ENCODE measurements at places on chromosomes 7 and 10. TPM values are rescaled to one million over a fixed set of nuclear protein-coding genes. Genes with fewer than 3 reads are reported as not detected.

CYP26A1 gene
- total RNA-seq: not detected

DNA sequence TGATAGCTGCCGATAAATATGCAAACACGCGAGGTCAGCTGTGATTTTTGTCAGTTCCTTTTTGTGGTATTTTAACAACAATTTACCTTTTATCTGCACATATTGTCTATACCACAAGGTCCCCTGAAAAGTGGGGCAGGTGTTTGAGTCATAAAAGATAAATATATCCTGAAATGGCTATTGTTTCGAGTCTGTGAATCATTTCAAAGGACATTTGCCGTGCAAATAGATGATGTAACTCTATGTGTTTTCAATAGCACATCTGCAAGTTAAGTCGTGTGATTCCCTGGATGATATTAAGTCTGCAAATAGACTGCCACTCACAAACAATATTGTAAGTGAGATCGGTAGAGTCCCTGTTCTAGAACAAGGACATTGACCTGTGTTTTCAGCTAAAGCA lies 193.0 kb upstream of the PITRM1 start:
- no peak overlapping the region for H3K4me3 ChIP-seq
- H3K27ac ChIP-seq: no peak overlapping the region
- H3K36me3 ChIP-seq: peaks cover 9% of the 10 kb centered on the region
- H3K27me3 ChIP-seq: peaks cover 2% of the 10 kb centered on the region
- H3K4me1 ChIP-seq: no peaks in the 10 kb centered on the region

- DNase-seq: no peak
- no peaks in the 10 kb centered on the region for H3K27me3 ChIP-seq
- H3K4me1 ChIP-seq: no peaks in the 10 kb centered on the region
- H3K4me3 ChIP-seq: no peak overlapping the region
- no peak overlapping the region for H3K27ac ChIP-seq
Observed at GRCh38 chr10:131178521-131179331, 132.8 kb downstream of the TCERG1L start.

DNA sequence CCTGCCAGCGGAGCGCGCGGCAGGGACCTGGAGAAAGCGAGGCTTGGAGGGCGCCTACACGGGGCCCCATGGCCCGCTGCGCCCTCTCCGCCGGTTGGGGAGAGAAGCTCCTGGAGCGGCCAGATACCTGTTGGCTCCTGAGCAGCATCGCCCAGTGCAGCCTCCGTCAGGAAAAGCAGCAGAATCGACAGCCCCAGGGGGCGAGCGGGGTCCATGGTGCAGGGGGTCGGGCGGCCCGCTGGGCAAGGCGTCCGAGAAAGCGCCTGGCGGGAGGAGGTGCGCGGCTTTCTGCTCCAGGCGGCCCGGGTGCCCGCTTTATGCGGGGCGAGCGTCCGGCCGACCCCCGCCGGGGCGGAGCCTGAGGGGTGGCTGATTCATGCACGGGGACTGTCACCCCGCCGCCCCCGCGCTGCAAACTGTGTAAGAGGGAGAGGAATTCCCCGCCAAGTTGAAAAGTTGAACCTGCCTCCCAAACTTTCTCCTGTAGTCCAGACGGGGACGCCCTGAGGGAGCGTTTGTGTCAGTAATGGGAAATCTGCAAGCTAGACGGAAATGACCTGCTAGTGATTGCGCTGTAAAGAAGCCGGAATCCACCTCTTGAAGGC lies at the start of gene TFPI2:
TSS of gene TFPI2 (minus strand) at position 290 of the 605 bp plus-strand sequence. CDS start at position 215, 75 bp downstream.
- no peak within 1 kb of the TSS for H3K4me3 ChIP-seq
- no peak for DNase-seq
- H3K4me1 ChIP-seq: peaks cover 10% of the 10 kb centered on the region
- peaks cover 45% of the 10 kb centered on the region for H3K27me3 ChIP-seq
- H3K36me3 ChIP-seq: no peaks in the 10 kb centered on the region
- H3K27ac ChIP-seq: no peak within 1 kb of the TSS

DNA sequence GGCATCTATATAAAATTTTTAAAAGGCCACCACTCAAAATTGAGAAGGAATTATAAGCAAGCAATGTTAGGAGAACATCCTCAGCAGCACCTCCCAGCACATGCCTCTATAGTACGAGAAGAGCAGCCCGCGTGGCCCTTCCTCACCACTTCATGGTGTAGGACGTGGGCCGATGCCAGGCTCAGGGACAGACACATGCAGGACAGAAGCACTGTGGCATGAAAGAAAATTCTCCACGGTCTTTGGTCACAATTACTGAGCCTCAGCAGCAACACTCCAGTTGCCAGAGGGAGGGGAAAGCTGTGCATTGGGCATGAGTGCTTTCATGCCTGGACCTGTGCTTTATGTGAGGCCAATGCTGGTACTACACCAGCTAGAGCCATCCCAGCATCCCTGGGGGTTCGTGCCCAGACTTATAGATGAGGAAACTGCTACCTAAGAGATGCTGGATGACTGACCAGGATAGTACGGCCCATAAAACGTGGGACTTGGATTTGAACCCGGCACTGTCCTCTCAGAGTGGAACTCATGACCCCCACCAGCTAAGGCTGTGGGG lies 164.7 kb downstream of the ADAM12 start:
- no peaks in the 10 kb centered on the region for H3K4me1 ChIP-seq
- no peaks in the 10 kb centered on the region for H3K36me3 ChIP-seq
- no peaks in the 10 kb centered on the region for H3K27me3 ChIP-seq

DNA sequence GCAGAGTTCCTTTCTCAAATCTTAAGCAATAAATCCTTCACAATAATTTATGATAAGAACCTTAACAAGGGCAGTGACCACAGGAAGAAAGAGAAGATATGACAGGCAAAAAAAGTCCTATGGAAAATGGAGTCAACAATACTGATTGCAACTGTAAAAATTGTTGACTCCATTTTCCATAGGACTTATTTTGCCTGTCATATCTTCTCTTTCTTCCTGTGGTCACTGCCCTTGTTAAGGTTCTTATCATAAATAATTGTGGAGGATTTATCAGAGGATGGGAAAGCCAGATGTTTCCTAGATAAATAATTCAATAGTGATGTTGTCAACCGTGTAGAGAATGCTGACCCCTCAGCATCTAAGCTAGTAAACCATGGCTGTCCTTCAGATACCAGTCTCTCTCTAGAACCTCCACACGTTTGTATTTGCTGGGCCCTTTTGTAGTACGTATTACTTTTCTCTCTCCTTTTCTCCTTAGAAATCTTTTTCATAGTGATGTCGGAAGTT lies 172.6 kb upstream of the BET1 start:
- no peak overlapping the region for H3K27ac ChIP-seq
- DNase-seq: no peak
- no peaks in the 10 kb centered on the region for H3K27me3 ChIP-seq
- H3K36me3 ChIP-seq: no peaks in the 10 kb centered on the region
- H3K4me3 ChIP-seq: no peak overlapping the region

GRCh38 chr7:135333200-135333599 lies 99.6 kb downstream of the STRA8 start:
- no peak overlapping the region for H3K4me3 ChIP-seq
- peaks cover 4% of the 10 kb centered on the region for H3K4me1 ChIP-seq
- no peaks in the 10 kb centered on the region for H3K36me3 ChIP-seq
- no peak overlapping the region for H3K27ac ChIP-seq
- no peaks in the 10 kb centered on the region for H3K27me3 ChIP-seq

DNA sequence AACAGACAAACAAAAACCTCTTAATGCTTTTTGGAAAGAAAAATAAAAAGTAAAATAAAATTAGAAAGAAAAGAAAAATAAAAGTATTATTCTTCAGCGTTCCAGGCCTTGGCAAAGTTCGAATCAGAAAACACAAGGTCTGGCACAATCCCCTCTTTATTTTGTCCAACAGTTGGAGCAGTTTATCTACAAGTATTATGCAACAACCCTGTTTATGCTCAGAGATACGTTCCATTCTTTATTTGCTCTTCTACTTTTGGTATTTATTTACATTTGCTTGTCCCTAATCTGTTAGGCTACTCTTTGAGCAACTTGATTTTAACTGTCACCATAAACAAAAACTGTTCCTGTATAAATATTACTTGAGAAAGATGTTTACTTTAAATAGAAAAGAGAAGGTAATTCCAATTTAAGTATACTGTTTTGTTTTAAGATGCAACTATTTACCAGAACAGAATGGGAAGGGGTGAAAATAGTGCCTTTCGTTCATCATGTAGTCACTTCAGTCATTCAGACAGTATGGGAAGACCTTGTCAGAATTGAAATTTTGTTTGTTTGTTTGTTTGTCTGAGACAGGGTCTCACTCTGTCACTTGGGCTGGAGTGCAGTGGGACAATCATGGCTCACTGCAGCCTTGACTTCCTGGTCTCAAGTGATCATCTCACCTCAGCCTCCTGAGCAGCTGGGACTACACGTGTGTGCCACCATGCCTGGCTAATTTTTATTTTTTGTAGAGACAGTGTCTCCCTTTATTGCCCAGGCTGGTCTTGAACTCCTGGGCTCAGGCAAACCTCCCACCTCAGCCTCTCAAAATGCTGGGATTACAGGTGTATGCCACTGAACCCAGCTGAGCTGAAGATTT lies 5.7 kb downstream of the PDK4 start:
- no peak overlapping the region for H3K4me3 ChIP-seq
- H3K27ac ChIP-seq: no peak overlapping the region
- no peak for DNase-seq
- H3K27me3 ChIP-seq: peaks cover 4% of the 10 kb centered on the region
